Kidney capillary endothelial cell (primary cell): ENCODE measurements at places on chromosomes 6 and 20.
A peak's percentile ranks its signal among the peaks of the same experiment; 100 is the strongest.

DNA sequence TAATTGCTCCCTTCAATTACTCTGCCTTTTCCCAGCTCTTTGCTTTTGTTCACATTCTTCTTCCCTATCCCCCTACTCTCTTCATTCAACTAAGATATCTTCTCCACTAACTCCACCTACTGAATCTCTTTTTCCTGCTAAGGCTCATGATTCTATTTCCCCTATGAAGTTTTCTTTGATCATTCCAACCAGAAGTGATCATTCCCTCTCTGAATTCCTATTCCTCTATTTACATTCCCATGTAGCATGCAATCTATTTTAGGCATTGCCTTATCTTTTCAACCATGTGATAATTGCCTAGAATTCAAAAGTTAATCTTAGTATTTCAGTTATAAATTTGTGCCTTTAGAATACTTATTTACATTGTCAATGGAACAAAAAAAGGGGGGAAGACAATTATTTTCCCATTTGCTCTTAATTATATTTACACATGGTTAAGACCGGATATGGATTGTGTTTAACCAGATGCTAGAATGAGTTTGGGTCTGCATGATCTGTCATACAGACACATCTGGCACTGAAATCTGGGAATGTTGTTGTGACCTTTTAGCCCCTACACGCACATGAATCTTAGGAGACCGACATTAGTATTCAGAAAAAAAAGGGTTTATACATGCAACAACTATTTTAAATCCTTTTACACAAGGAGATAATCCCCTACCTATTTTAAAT, 20.8 kb downstream of the MOXD1 start:
- DNase-seq, result no peak

- DNase-seq, result peak; percentile 72
Observed at GRCh38 chr6:2999618-3000557, at the start of gene NQO2. Gene NQO2 (plus strand): TSS chr6:2999894. CDS start chr6:3006553, 6,659 bp downstream.

- DNase-seq, result no peak
Observed at GRCh38 chr20:13139459-13140150, 81.5 kb upstream of the ISM1 start.

DNA sequence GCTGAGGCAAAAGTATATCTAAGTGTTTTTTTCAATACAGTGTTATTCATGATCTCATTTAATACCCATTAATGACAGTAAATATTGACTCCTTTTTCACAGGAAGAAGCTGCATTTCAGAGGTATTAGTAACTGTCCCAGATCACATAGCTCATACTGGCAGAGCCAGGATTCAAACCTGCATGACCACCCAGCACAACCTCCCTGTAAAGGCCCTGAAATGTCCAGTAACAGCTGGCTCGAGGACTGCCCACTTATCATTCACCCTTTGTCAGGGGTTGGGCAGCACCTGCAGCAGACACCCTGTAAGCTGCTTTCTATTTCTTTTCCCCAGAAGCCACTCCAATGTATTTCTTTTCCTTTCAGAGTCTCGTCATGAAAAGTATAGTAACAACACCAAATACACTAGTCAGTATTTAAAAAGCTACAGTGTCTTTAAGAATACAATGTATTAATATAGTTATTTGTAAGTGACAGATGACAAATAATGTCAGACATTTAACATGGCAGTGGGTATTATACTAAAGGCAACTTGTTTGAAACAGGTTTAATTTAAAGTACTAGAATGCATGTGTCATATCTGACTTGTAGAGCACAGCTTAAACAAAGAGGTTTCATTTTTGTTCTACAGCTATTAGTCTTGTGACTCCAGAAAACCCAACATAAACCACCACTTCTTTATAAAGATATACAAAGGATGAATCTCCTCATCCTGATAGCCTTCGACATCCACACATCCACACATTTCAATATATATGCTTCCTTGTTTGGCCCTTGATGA, 841.6 kb upstream of the GJE1 start:
- DNase-seq, result no peak

DNA sequence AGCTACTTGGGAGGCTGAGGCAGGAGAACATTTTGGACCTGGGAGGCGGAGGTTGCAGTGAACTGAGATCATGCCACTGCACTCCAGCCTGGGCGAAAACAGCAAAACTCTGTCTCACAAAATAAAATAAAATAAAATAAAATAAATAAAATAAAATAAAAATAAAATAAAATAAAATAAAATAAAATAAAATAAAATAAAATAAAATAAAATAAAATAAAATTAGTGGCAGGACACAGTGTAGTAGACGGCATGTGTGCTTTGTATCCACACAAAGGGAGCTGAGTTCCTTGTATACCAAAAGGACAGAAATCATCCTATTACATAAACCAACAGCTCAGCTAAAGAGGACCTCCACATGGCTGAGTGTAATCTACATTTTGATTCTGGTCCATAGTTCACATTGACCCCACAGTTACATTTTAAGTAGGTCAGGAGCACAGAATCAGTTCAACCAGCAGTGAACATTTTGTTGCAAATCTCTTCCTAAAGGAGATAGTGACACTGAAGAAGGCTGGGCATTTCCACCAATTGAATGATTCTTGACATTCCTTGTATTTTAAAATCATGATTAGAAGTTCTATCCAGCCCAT, 91.7 kb upstream of the MAP7 start:
- no peak for DNase-seq

DNA sequence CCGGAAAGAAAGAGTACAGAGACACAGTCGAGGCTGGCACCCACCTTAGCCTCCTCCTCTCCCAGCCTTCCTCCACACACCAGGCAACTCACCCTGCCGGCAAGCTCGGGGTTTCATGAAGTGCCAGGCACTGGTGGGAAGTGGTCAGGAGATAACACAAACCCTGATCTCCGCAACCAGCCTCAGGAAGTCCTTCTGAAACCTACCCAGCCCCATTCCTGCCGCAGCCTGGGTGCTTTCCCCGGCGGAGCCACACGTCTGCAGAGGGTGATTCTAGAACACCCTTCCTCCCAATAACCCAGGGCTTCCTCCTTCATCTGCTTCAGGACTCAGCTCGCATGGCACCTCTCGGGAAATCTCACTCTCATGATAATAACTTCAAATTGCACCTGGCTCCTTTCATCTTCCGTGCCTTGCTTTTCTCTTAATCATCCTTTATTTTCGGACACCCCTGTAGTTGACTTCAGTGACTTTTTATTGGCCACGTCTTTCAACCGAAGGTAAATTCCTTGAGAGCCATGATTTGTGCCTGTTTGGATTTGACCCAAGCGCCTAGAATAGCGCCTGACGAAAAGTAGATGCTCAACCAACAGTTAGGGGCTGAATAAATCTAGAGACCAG, 8.7 kb upstream of the HLA-E start:
- DNase-seq, result no peak

- no peak for DNase-seq
Observed at GRCh38 chr6:49322861-49323260, 140.2 kb downstream of the MMUT start.

GRCh38 chr6:105345506-105345905, 57.4 kb downstream of the PREP start:
- no peak for DNase-seq

GRCh38 chr6:34894693-34895092, 5.6 kb downstream of the ANKS1A start:
- DNase-seq, result no peak
